Nucleus accumbens (tissue), 56 donors: ENCODE measurements at places on chromosomes 3 and 15.

GRCh38 chr3:174101244-174101643, 703.7 kb downstream of the NLGN1 start:
- no peak for DNase-seq

DNA sequence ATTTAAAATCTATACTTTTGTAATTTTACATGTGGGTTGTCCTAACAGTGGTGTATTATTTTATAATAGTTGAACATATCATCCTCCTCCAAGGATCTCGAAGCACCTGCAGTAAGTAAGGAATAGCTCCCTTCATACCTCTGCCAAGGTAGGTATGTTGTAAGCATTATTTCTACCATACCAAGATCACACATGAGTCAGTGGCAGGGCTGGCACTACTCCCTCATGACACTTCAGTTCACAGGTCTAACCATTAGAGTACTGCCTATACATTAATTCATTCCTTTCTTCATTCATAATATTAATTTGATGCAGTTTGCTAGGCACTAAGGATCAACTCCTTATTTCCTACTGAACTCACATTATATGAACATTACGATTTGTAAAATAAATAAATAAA, 11.9 kb upstream of the LEKR1 start:
- DNase-seq = no peak

GRCh38 chr3:185081521-185081920, 71.3 kb downstream of the C3orf70 start:
- no peak for DNase-seq

DNA sequence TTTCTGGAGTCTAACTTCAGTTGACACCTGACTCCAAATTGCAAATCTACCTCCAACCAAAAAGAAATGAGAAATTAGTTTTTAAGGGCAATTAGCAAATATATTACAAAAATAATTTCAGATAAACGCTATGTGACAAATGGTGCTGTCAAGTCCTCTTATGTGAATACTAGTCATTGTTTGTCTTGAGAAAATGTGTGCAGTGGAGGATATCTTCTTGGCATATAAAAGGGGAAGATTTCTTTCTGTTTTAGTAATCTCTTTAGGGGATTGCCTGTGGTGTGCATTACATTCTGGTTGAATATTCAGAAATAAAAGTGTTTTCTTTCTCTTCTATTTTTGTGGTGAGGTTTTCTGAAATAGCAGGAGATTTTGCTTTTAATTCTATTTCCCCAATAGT, 3.0 kb upstream of the GCSAM start:
- DNase-seq = no peak

GRCh38 chr3:158205994-158206393, 96.1 kb downstream of the RSRC1 start:
- DNase-seq = no peak

- DNase-seq = no peak
Measured at GRCh38 chr3:42633544-42633943, 20.0 kb upstream of the ZBTB47 start.

DNA sequence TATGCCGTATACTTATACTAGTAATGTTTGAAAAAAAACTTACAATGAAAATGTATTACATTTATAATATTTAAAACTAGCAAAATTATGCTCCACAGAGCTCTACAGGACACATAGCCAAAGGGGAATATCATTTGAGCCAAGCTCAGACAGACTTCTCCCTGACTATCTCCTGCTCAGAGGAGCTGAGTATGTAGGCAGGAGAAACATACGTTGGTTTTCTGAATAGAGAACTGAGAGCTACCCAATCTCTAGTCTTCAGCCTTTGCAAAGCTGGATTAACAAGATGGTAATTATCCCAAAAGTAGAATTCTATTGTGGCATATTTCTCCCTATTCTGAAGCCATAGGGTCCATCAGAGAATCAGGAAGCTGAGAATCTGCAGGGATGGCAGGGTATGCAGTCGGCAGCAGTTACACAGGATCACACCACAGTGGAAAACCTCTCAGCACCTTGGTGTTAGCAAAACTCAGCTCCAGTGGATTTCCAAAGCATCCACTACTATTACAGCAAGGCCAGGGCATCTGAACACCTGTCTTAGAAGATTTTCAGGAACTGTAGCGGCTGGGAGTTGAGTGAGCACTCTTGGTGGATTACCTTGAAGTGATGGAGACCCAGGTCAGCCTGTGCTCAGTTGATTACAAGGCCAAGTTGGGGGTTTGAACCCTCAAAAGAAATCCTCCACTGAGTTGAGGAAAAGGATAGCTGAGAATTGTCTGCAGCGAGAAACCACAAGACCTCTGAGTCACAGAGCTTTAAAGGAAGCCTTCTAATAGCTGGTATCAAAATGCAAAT, 30.1 kb downstream of the GPR15 start:
- DNase-seq = no peak

DNA sequence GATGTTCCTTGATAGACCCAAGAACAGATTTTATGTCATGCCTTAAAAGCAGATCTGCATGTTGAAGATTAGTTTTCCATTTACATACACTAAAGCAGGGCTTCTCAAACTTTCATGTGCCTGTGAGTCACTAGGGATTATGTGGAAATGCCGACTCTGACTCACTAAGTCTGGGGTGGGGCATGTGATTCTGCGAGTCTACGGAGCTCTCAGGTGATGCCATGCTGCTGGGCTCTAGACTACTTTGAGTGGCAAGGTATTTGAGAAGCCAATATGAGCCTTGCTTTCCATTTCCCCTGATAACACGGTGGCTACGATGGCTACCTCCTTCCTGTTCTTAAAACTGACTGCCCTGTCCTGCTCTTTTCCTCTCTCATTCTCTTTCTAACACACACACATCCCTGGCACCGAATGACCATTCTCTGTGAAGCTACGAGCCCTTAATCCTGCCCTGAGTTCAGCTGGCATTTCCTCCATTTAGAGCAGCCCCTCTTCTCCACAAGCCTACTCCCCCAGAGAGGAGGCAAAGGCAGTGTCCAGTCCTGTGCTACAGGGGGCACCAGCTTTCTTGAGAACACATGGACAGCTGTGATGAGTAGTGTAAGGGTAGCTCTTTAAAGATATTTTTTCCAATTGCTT, 39.7 kb upstream of the PYGO1 start:
- DNase-seq = no peak

- no peak for DNase-seq
Measured at GRCh38 chr3:151075869-151076562, 9.4 kb upstream of the MED12L start.

DNA sequence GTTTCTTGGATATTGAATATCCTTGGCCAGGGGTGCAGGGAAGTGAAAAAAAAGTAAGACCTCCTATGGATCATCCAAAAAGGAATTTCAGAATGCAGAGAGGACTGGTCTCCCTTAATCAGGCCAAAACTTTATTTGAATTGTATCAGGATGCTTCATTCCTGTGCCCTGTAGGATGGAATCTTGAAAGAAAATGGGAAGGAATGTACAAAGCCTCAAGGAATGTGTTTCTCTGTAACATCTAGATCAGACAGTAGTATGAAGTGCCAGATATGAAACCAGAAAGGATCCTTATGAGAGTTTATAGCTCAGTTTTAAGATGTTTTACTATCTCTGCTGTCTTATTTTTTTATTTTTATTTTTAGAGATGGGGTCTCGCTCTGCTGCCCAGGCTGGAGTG, 6.5 kb upstream of the GSK3B start:
- DNase-seq = no peak

- no peak for DNase-seq
Measured at GRCh38 chr3:77055841-77056341, 16.0 kb downstream of the ROBO2 start.

DNA sequence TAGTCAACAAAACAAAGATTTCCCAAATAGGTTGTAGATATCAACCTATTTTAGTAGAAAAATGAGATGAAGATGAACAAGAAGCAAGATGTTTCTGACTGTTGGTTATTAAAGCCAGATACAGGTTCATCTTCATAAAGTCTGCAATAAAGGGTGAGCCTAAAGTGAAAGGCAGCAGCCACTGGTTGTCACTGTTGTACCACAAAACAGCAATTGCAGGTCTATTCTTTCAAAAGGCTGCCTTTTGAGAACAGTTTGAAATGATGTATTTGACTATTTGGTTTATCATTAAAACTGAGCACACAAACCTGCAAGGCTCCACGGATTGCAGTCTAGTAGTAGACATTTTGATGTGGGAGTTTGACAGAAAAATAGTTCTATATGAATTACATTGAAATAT, 543.4 kb downstream of the GBE1 start:
- no peak for DNase-seq

DNA sequence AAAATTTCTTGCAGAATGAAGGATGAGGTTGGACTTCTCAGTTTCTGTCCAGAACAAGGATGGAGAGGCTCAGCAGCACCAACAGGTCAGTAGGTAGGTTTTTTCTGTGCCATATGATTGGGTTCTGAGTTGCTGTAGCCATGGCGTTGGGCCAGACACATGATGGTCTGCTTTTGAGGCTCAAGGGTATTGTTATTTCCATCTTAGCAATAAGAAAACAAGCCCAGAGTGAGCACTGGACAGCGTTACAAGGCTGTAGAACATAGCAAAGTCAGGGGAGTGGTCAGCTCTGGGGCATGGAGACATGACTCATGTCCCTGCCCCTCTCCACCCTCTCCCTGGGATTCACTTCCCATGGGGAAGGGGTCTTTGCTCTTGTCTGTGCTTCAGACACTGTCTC, 137.6 kb upstream of the TOPAZ1 start:
- DNase-seq = no peak

- DNase-seq = no peak
Measured at GRCh38 chr3:42159706-42160472, 68.7 kb downstream of the TRAK1 start.

- DNase-seq = no peak
Measured at GRCh38 chr15:65576664-65577063, 34.3 kb downstream of the INTS14 start.

GRCh38 chr3:17817545-17817944, 75.1 kb upstream of the TBC1D5 start:
- no peak for DNase-seq

GRCh38 chr15:29465196-29465595, 195.6 kb upstream of the NSMCE3 start:
- no peak for DNase-seq

- DNase-seq = no peak
Measured at GRCh38 chr3:66483409-66483906, 17.4 kb downstream of the LRIG1 start.

- no peak for DNase-seq
Measured at GRCh38 chr3:42042747-42043098, 48.4 kb upstream of the TRAK1 start.

DNA sequence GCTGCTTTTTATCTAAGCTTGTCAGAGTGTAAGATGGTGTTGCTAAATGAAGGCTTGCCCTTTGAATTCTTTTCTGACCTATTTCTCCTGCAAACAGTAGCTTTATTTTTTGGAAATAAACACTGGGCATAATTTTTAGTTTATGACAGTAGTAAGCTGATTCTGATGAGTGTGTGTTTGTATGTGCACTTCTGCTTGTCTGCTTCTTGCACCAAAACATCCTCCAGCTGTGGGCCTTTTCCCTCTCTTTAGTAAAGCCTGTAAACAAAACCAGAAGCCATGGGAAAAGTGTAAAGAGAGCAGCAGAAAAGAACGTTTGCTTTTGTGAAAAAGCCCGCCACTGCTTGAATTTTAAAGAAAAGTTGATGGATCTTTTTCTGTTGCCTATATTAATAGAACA, 136.4 kb upstream of the IL12A start:
- no peak for DNase-seq

- DNase-seq = no peak
Measured at GRCh38 chr3:40713306-40713705, 188.5 kb downstream of the ZNF621 start.

GRCh38 chr15:76293361-76293760, 17.9 kb downstream of the ETFA start:
- DNase-seq = no peak

- no peak for DNase-seq
Measured at GRCh38 chr3:52432225-52432624, 12.7 kb downstream of the SEMA3G start.

GRCh38 chr3:72135636-72136035, 350.7 kb upstream of the PROK2 start:
- no peak for DNase-seq

GRCh38 chr3:27354588-27355203, 14.5 kb downstream of the NEK10 start:
- DNase-seq = no peak

GRCh38 chr15:92326236-92326635, 67.4 kb upstream of the ST8SIA2 start:
- DNase-seq = no peak

DNA sequence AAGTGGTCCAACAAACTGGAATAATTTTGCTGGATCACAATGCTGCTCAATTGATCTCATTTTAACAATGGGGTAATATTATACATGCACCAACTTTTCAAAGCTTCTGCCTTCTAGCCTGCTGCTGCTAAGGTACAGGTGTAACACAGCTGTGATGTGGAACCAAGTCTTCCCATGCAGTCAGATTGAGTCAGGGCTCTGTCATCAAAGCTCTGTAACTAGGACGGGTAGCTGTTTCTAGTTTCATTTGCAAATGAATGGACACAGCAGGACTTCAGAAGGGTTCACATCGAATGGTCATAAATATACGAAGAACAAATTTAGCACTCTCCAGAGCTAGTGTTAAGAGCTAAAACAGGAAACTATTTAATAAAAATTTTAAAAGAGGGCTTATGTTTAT, 189.2 kb downstream of the USP13 start:
- no peak for DNase-seq

- no peak for DNase-seq
Measured at GRCh38 chr3:150329408-150329807, 78.7 kb upstream of the TSC22D2 start.

DNA sequence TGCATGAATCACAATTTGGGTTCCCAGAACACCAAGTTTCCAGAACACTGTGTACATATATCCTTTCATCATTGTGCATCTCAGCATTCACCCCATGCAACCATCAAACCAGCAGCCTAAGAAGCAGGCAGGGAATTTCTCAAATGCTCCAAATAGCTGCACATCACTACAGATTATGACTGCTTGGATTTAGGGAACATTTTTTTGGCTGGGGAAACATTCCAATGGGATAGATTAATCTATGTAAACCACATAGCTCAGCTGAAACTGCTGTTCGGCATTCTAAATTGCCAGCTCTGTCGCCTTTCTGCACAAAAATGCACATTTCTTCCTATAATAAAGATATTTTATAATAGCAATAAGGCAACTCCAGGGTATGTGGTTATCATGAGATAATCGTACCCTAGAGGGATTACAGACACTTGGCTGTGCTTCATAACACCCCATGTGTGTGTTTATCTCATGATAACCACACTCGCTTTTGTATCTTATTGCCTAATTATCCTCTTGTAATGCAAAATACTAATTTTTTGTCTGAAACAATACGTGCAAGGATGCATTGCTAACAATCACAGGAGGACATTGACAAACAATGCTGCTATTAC, 483.7 kb upstream of the DPH6 start:
- DNase-seq = no peak

- DNase-seq = no peak
Measured at GRCh38 chr3:171807806-171808205, 2.5 kb downstream of the PLD1 start.
